ACHN (cell line): ENCODE measurements at places on chromosomes 16 and 17.

DNA sequence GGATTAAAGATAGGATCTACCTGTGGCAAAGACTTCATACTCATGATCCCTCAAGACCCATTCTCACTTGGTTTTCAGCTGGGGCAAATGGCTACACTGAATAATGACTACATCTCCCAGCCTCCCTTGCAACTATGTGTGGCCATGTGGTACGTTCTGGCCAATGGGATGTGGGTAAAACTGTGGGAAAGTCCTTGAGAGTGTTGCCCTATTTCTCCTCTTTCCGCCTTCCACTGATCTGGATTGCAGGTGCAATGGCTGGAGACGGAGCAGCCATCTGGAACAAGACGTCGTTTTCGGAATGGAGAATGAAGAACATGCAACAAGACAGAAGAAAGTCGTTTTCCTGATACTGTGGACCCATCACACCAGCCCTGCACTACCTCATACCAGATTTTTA is 48.5 kb downstream of the HAPSTR1 start:
- DNase-seq, result peak; percentile 54

GRCh38 chr16:86120201-86121192 is 221.5 kb downstream of the IRF8 start:
- DNase-seq, result no peak

DNA sequence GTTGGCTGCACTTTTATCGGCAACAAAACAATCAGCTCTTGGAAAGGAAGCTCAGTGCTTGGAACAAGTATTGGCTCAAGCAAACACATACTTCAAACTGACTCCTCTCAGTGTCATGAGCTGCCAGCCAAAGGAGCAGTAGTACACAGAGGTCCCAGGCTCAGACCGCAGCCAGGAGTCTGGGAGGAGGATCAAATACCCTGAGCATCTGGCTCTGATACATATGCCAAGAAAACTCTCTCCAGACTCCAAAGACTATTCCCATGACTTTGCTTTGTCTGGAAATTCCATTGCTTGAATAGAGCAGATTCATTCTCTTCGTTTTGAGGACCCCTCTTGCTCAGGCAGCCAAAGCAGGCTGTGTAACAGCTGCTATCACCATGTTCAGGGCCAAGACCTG is 501.6 kb upstream of the PSMD7 start:
- no peak for DNase-seq

DNA sequence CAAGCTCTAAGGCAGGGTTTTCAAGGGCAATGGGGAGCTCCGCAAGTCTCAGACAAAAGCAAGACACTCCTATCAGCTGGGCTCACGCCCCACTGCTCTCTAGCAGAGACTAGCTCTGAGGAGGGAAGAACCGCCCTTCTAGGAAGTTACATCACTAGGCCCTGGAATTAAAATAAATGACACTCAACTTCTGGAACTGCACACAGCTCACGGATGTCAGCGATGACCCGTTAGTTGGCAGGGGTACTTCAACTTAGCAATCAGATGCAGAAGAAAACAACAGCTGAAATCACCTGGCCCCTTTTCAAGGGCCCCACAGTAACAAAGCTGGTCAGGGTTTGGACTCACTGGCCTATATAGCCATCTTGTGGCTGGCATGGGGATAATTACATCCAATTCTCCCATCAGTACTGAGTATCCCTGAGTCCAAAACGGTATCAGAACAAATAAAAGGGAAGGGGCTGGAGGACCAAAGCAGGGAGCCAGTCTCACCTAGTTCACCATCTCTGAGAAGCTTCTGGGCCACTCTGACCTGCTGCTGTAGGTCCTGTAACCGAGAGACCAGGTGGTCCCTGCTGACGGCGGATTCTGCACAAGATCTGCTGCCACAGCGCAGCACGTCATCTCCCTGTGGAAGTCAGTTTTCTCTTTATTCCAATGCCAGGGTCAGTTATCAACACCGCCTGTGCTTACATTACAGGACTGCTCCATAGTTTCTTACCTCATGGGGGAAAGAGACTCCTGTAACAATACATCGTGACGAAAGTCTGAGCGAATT is 22.2 kb downstream of the SERPINF1 start:
- DNase-seq, result peak; percentile 62

DNA sequence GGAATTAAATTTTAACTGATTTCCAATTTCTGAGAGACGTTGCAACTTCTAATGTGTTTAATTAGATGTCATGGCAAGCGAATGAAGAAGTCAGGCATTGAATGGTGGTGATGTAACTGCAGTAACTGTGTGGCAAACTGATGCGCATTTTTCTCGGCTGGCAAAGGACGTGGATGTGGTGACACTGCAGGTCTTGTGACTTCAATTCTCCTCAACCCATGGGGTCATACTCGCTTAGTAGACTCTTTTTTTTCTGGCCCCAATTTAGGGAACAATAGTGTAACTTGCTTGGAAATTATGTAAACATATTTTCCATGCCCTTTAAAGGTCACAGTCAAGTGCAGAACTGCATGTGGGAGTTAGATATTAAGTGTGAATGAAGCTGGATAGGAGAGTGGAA is 1.9 kb upstream of the FAM20A start:
- DNase-seq, result no peak

GRCh38 chr17:57943140-57943539 is 12.1 kb downstream of the CUEDC1 start:
- no peak for DNase-seq

DNA sequence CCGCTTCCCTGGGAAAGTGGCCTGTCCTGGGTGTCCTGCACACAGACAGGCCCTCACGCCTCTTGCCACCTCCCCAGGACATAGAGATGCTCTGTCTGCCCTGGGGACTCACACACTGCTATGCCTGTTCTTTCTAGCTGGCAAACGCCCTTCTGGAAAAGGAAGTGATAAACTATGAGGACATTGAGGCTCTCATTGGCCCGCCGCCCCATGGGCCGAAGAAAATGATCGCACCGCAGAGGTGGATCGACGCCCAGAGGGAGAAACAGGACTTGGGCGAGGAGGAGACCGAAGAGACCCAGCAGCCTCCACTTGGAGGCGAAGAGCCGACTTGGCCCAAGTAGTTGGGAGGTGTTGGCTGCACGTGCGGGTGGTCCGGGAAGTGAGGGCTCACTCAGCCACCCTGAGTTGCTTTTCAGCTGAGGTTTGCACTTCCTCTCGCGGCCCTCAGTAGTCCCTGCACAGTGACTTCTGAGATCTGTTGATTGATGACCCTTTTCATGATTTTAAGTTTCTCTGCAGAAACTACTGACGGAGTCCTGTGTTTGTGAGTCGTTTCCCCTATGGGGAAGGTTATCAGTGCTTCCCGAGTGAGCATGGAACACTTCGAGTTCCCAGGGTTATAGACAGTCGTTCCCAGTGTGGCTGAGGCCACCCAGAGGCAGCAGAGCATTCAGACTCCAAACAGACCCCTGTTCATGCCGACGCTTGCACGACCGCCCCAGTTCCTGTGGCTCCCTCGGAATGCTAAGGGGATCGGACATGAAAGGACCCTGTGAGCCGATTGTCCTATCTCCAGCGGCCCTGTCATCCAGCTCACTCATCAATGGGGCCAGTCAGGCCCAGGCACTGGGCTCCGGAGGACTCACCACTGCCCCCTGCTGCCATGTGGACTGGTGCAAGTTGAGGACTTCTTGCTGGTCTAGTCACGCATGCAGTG is 3.5 kb upstream of the RPL13 start:
- DNase-seq, result peak; percentile 82

- no peak for DNase-seq
Observed at GRCh38 chr17:76188213-76189016, 47.4 kb upstream of the FOXJ1 start.

DNA sequence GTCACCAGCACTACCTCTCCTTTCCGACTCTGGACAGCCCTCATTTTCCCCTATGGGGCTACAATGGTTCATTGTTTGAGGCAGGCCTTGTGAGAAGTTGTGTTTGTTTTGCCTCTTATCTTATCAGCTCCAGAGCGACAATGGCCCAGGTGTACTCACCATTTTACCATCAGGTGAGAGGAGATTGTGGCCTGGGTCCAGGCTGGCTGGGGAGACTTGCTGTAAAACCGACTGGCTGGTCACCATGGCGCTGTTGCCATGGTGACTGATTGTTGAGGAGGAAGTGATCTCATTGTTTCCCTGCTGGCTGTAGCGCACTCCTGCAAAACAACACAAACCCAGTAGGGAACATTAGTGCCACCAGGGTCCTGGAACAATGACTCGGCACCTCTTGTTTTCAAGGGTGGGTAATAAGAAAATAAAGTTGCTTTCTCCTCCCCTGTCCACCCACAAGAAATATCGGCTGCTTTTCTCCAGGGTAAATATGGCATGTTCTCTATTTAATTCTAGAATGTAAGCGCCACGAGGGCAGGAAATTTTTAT is 34.4 kb downstream of the HNF1B start:
- peak; percentile 51 for DNase-seq

DNA sequence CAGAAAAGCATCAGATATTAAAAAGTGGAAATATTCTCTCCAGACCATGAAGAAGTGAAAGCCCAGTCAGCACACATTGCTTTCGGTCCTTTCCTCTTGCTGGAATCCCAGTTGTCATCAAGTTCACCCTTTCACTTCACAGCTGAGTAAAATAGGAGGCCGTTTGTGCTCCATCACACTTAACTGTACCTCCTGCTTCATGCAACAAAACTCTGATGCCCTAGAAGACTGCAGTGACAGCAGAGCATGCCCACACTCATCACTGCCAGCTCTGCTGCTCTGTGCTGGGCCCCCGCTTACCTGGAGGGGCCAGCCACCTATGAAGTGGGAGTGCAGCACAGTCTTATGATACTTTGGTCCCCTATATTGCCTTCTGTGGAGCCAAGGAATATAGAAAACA is 62.5 kb downstream of the N4BP1 start:
- DNase-seq, result no peak

DNA sequence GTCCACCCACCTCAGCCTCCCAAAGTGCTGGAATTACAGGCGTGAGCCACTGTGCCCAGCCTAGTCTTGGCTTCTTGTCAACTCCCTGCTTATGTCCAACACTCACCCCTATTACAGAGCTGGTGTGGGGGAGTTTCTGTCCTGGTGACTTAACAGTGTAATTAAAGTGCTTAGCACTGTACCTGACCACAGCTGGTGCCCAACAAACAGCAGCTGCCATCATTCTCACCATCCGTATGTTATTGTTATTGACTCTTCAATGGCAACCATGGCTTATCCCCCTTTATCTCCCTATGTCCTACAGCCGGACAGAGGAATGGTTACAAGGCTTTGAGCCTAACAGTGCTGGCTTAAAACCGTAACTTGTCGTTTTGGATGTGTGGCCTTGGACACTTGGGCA is 17.0 kb upstream of the BRCA1 start:
- DNase-seq, result no peak

- no peak for DNase-seq
Observed at GRCh38 chr16:68460067-68460466, 11.8 kb upstream of the SMPD3 start.

- no peak for DNase-seq
Observed at GRCh38 chr16:22264786-22265185, 32.4 kb upstream of the POLR3E start.

GRCh38 chr17:17783825-17784656 is 52.7 kb downstream of the SREBF1 start:
- DNase-seq, result no peak

GRCh38 chr17:57670769-57671569 is 74.1 kb downstream of the CCDC182 start:
- DNase-seq, result no peak
